ENCODE measurements at places on chromosomes 7 and 10.

- DNase-seq, result no peak
Measured at GRCh38 chr7:82623812-82624211, 180.2 kb upstream of the CACNA2D1 start.

GRCh38 chr10:24869354-24870015 is 82.9 kb downstream of the PRTFDC1 start:
- no peak for DNase-seq

- no peak for DNase-seq
Measured at GRCh38 chr7:81407094-81407493, 362.8 kb downstream of the HGF start.

DNA sequence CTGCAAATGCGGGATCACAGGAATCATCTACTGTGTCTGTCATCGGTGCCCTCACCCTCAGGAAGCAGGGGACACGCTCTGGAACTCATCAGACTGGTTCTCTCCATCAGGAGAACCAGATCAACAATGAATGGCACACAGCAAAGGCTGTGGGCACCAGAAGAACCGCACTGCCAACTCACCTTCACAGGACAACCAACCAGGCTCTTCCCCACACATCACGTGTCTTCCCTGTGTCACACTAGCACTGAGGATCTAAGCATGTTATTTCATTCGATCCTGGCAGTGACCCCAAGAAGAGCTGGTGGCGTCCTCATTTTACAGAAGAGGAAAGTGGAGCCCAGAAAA is 106.1 kb downstream of the TNS3 start:
- DNase-seq, result no peak

DNA sequence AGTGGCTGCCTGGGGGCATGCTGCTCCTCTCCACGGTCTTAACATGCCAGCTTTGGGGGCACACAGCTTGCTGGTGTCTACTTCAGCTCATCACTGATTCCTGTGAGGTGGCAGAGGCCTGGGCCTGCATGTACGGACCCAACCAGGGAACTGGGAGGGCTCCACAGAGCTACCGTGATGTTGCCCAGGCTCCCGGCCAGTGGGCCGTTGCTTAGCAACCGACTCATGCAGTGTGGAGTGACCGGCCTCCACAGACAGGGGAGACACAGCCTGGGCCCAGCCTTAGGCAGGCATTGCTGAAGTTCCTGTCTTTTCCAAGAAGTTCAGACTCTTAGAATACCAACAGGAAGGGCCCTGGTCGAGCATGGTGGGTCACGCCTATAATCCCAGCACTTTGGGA is 25.8 kb upstream of the SH2B2 start:
- DNase-seq, result no peak

DNA sequence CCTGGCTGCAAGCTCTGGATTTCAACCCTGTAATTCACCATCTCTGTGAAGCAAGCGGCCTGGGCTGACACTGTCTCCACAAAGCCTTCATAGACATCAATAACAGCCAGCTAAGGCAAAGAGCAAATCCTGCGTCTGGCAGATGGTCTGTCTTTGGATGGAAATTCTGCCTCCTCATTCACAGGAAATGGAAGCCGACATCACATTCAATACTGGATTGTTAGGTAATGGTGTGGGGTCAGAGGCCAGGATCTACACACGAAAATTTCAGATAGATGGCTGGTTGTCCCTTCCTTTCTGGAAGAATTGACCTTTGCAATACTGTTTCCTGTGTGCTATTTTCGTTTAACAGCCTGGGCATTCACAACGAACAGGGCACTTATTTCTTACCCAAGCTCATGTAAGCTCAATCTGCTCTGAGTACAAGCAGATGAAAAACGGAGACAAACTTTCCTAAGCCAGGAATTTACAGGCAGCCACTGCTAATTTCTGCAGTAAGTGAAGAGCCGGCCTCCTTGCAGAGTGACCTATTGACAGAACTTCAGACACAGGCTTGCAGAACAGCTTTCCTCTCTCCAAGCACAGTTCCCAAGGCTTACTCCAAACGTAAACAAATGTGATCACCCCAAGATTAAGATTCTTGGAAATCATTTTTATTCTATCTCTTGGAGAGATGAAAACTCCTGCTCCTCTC is 3.1 kb upstream of the ADAM12 start:
- DNase-seq, result no peak

GRCh38 chr10:128287921-128288320 is 161.7 kb upstream of the MKI67 start:
- DNase-seq, result no peak

GRCh38 chr10:108454793-108455192 is 1290.3 kb upstream of the SORCS1 start:
- no peak for DNase-seq

DNA sequence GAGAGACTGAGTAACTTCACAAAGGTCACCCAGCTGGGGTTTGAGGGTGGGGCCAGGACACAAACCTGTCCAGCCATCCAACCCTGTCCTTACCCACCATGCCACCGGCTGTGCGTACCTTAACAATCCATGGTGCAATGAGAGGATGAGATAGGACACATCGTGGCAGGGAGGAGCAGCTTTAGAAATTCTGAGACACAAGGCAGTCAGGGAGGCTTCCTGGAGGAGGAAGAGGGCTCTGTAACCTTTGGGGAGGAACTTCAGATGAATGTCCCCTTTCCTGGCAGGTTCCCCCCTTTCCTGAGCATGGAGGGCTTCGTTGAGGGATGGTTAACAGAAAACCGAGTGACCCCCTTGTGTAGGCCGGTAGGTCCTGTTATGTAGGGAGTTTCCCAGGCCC is 35.6 kb upstream of the SLC29A3 start:
- DNase-seq, result no peak

- DNase-seq, result no peak
Measured at GRCh38 chr7:48611993-48612392, 312.4 kb upstream of the CDC14C start.

DNA sequence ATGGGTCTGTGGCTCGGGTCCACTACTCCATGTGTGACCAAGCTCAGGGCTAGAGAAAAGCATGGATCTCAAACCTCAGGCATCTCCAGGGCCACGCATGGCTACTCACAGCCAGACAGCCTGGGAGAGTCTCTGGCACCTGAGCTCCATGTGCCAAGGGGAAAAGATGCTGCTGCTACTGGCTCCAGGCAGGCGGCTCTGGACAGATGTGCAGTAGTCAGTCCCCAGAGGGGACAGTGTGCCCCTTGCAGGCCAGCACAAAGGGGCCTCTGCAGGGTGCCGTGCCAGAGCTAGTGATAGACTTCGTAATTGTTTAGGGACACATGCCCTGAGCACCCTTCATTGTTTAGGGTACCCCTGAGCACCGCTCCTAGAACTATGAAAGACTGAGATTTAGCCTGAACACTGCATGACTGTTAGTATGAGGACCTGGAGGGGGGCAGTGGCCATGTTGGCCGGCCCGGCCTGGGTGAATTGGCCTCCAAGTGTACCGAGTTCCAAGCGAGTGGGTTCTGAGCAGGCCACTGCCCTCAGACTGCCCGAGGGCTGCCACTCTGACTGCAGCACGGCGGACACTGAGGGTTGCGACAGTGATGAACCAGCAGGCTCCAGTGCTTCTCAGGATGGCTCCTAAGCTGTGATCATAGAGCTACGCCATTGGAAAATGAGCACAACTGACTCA is 80.7 kb downstream of the TCERG1L start:
- DNase-seq, result no peak

- no peak for DNase-seq
Measured at GRCh38 chr10:22420787-22421517, 75.7 kb downstream of the SPAG6 start.

GRCh38 chr10:44398747-44399658 is 14.1 kb upstream of the CXCL12 start:
- no peak for DNase-seq

GRCh38 chr10:110226926-110227641 is 19.7 kb downstream of the MXI1 start:
- peak; percentile 53 for DNase-seq

DNA sequence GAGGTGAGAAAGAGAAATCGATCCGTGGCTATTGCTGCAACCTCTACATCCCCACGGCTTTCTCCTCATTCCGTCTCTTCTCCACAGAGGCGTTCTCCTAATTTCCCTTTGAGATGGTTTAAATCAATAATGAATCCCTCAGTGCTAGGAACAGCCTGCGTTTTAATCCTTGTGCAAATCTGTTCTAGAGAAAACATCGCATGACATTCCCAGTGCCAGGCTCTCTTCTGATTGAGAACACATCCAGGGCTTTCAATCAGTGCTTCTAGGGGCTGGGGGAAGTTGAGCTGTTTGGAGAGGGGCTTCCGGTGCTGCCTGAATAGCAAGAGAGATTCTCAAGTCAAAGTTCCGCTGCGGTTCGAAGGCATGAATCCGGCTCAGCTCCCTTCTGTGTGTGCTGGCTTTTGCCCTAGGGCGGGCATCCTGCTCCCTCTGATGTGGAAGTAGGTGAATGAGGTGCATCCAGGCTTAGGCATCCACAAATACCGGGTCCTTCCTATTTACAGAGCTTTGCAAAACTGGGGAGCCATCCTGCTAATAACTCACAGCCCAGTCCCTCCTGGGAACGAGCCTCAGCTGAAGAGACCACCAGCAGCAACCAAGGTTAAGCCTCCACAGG is 62.8 kb downstream of the CHST15 start:
- no peak for DNase-seq

DNA sequence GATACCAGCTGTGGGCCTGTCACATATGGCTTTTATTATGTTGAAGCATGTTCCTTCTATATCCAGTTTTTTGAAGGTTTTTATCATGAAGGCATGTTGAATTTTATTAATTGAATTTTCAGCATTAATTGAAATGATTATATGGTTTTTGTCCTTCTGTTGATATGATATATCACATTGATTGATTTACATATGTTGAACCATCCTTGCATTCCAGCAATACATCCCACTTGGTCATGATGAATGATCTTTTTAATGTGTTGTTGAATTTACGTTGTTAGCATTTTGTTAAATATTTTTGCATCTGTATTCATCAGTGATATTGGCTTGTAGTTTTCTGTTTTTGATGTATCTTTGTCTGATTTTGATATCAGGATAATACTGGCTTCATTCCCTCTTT is 21.2 kb downstream of the PRSS37 start:
- DNase-seq, result no peak

GRCh38 chr7:44671069-44671468 is 64.6 kb downstream of the OGDH start:
- no peak for DNase-seq

- DNase-seq, result no peak
Measured at GRCh38 chr7:15007507-15007906, 105.0 kb upstream of the DGKB start.

GRCh38 chr10:27448921-27449320 is 55.2 kb upstream of the RAB18 start:
- DNase-seq, result no peak

- DNase-seq, result no peak
Measured at GRCh38 chr7:157457355-157458253, 120.8 kb downstream of the DNAJB6 start.

GRCh38 chr7:490461-491291 is 29.0 kb downstream of the PDGFA start:
- DNase-seq, result no peak

- no peak for DNase-seq
Measured at GRCh38 chr10:82643601-82644000, 768.6 kb downstream of the NRG3 start.

- DNase-seq, result no peak
Measured at GRCh38 chr10:22649994-22650393, 64.4 kb downstream of the PIP4K2A start.

DNA sequence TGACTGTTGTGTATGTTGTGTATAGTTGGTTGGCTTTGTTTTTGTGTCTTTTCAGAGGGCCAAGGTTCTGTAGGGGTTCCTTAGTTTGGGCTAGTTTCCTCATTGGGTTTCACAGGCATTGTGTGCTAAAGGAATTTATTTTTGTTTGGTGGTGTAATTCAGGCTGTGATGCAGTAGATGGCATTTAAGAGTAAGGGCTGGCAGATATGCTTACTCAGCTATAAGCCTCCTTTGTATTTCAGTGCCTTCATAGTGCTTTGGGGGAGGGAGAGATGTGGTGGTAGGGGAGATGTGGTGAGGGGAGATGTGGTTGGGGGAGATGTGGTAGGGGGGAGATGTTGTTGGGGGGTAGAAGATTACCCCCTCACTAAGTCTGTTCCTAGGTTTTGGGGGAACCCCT is 91.7 kb downstream of the SLC25A40 start:
- DNase-seq, result no peak

- no peak for DNase-seq
Measured at GRCh38 chr10:77604941-77605351, 32.7 kb downstream of the KCNMA1 start.

DNA sequence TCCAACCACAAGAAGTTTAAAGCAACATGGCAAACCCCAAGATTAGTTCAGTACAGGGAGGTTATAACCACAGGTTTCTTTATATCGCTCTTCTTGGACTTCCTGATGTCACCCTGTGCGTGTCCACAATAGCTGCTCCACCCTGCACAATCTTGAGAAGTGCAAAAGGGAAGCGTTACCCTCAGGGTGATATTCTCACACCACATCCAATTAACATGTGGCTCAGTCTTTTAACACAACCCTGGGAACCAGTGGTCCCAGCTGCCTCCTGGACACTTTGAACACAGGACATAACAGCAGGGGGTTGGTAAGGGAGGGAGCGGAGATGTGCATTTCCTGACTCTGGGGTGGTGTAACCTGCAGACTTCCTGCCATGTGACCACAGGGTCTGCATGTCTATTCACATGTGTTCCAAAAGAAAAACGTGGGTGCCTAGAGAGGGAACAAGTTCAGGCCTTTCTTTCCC is 64.6 kb downstream of the GSAP start:
- no peak for DNase-seq

DNA sequence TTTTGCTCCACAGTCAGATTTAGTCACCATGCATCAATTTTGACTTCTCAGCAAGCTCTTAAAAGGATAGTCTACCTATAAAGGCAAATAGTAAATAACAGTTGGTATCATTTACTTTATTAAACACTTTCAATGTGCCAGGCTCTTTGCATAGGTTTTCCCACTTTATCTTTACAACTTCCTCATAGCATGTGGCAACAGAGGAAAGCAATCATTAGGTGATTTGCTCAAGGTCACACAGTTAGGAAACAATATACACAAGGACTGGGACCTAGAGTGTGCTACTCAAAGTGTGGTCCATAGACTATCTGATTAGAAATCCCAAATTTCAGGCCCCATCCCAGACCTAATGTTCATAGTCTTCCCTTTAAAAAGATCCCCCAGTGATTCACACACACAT is 212.3 kb downstream of the MTERF1 start:
- DNase-seq, result no peak

DNA sequence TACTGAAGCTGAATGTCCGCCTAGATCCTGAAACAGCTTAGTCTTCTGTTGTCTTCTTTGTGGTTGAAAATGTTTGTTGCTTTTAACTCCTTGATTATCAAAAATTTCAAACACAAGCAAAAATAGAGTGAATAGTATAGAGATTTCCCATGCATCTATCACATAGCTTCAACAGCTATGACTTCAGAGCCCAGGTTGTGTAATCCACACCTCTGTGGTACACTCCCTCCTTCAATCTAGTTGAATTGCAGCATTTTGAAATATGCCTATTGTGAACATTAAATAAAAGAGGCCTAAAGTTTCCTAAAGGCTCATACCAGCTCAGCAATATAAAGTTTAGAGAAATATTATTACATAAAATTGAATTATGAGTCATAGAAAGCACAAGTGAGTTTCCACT is 204.7 kb upstream of the HDAC9 start:
- no peak for DNase-seq

Data from activated naive CD8-positive, alpha-beta T cell treated with anti-CD3 and anti-CD28 coated beads, Interleukin-2, amount 50 U/mL, for 16 hours (primary cell).